ENCODE measurements at places on chromosomes 12 and 14.
A peak's percentile ranks its signal among the peaks of the same experiment; 100 is the strongest.

DNA sequence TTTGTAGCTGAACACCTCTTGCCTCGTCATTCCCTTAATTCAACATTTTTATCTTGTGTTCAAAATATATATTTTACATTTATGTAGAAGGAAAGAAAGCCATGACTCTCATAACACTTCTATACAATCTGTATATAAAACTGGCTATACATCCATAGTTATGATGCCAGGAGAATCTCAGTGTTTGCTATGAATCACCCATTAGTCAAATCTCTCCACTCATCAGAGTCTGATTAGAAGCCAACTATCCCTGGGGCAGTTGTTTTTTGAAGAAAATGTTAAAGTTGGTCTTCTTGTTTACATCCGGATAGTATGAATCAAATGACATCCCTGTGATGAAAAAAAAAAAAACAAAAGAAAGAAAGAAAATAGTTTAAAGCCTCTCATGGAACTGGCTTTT is 503.9 kb downstream of the NELL2 start:
- DNase-seq = peak; percentile 19

GRCh38 chr12:130157998-130158753 is 4.1 kb upstream of the FZD10 start:
- no peak for DNase-seq

DNA sequence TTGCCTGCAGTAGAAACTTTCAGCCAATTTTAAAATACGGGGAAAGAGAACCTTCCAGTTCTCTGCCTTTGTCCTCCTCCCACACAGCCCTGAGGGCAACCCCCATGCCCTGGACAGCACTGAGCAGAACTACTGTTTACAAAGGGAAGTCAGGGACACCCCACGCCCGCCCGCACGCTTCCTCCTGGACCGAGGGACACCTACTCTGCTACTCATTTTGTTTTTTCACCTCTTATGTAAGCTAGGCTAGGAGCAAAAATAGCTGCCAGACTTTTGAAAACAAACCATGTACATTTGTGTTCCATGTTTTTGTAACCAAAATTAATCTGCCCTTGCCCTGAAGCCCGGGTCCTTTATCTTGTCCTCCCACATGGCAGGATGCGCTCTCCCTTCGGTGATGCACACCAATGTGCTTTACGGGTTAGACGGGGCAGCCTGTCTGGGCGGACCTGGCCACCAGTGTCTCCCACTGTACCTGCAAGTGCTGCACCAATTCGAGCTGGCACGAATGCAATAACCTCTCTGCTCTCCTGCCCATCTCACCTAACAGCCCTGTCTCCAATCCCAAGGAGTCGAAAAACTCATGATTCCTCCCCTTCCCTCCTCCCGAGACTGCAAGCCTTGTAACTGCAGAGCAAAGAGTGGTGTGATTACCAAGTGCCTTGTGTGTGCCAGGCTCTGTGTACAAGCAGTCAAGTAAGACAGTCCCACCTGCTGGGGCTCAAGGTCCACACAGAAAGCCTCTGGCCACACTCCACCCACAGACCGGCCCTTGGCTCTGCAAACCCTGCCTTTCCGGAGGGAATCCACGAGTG is 85.2 kb downstream of the CCDC88C start:
- no peak for DNase-seq

DNA sequence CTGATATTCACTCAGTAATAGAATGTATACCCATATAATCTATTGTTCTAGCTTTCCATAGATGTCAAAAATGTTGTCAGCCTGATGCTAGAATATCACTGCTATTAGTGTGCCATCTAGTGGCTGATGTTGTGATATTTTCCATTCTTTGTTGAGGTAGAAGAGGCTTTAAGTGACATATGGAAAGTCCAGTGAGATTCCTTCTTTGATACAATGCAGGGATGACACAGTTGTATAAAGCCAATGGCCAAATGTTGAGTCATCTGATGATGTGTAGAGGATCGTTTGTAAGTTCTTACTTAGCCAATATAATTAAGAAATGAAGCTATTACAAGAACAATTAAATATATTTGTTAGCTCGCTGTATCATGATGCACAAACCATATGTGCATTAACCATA is 58.1 kb upstream of the PCED1B start:
- peak; percentile 86 for DNase-seq

GRCh38 chr12:123847876-123848275 is 85.8 kb downstream of the DNAH10 start:
- no peak for DNase-seq

- no peak for DNase-seq
Observed at GRCh38 chr12:126915309-126915708, 1351.7 kb upstream of the TMEM132C start.

- no peak for DNase-seq
Observed at GRCh38 chr14:56268039-56268438, 149.8 kb downstream of the PELI2 start.

GRCh38 chr14:102249041-102249440 is 55.9 kb downstream of the MOK start:
- no peak for DNase-seq

GRCh38 chr12:40692765-40693206 is 547 bp downstream of the CNTN1 start:
- DNase-seq = no peak

GRCh38 chr12:117525766-117526165 is 164.3 kb upstream of the NOS1 start:
- no peak for DNase-seq

DNA sequence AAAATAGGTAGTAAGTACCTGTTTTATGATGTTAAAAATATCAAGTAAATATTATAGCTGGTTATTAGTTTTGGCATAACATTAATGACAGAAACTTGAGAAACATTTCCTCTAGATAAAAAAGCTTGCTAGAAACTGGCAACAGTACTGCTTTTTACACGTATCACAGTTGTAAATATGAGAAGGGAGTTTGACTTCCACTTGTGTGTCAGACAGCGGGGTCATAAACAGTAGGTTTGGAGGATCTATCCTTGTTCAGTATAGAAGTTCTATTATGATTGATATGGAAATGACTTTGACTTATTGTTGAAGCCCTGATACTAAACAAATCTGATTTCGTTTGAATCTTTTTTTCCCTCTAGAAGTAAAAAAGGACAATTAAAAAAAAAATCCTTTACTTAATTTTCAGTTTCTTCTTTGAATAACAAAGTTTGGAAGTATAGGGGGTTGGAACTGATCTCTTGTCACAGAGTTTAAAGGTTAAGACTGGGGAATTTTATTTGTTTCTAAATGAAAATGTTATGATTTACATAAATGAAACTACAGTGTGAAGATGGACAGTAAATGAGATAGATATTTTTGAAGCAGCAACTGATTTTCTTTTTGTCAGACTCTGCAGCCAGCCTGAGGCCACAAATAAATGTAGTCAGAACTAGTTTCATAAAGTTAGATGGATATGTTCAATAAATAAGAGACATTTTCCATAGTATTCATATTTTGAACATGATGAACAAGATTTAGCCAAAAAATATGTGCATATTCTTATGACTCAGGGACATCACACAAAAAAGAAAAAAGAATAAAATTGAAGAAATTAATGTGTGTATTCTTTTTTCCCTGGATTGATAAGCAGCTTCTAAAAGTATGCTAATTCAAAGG is 50.1 kb downstream of the WNK1 start:
- DNase-seq = no peak

GRCh38 chr12:76299536-76300296 is 48.5 kb downstream of the BBS10 start:
- DNase-seq = peak; percentile 13

DNA sequence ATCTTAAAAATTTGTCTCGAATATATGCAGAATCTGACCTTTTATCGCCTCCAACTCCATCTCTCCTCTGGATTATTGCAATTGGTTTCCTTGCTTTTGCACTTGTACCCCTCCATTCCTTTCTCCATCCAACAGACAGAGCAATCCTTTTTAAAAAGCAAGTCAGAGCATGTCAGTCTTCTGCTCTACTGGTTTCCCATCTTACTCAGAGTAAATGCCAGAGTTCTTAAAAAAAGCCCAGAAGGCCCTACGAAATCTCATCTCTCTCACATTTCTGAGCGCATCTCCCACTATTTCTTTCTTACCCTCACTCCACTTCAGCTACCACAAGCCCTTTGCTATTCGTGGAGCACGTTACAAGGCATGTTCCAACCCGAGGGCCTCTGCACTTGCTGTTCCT is 236.9 kb upstream of the DDHD1 start:
- no peak for DNase-seq

DNA sequence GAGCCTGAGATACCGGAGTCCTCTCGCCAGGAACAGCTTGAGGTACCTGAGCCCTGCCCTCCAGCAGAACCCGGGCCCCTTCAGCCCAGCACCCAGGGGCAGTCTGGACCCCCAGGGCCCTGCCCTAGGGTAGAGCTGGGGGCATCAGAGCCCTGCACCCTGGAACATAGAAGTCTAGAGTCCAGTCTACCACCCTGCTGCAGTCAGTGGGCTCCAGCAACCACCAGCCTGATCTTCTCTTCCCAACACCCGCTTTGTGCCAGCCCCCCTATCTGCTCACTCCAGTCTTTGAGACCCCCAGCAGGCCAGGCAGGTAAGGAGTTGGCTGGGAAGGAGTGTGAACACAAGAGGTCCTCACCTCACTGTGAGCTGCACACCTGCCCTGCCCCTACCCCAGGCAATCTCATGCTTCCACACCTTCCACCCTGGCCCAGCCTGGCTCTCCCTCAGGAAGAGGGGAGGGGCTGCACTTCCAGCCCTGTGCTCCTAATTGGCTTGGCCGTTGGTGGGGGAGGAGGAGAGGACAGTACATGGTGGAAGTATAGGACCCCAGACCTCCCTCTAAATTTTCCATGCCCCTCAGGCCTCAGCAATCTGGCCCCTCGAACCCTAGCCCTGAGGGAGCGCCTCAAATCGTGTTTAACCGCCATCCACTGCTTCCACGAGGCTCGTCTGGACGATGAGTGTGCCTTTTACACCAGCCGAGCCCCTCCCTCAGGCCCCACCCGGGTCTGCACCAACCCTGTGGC is 6.2 kb downstream of the C1QL4 start:
- no peak for DNase-seq

- no peak for DNase-seq
Observed at GRCh38 chr12:4286771-4287317, 13.3 kb downstream of the CCND2 start.

GRCh38 chr12:93639406-93639805 is 37.8 kb upstream of the CRADD start:
- no peak for DNase-seq

DNA sequence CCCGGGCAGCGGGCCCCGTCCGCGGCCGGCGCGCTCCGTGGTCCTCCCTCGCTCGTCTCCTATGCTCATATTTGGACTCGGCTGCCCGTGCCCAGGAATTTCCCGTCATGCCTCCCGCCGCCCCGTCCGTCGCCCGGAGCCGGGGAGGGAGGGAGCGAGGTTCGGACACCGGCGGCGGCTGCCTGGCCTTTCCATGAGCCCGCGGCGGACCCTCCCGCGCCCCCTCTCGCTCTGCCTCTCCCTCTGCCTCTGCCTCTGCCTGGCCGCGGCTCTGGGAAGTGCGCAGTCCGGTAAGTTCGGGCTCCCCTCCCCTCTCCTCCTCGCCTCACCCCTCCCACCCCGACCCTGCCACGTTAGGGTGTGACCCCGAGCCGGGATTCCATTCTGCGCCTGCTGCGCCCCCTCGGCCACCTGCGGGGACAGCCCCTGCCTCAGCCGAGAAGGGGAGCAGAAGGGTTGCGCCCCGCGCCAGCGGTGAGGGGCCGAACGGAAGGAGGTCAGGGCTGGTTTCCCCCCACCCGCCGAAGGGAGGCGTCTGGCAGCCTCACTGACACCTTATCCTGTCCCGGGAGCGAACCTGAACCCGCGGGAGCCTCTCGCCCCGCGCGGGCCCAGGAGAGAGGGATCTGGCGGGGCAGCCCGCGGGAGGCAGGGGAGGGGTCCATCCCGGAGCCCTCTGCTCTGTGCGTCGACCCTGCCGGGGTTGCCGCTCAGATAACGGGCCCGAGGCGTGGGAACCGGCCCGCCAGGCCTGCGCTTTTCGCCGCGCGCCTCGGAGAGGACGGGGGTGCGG is at the start of gene MSRB3:
MSRB3 (plus strand) TSS at position 108 of the 793 bp plus-strand sequence. CDS start 29,897 bp downstream, outside the sequence.
- peak; percentile 28 for DNase-seq

- no peak for DNase-seq
Observed at GRCh38 chr14:29804481-29805266, 123.0 kb downstream of the PRKD1 start.

DNA sequence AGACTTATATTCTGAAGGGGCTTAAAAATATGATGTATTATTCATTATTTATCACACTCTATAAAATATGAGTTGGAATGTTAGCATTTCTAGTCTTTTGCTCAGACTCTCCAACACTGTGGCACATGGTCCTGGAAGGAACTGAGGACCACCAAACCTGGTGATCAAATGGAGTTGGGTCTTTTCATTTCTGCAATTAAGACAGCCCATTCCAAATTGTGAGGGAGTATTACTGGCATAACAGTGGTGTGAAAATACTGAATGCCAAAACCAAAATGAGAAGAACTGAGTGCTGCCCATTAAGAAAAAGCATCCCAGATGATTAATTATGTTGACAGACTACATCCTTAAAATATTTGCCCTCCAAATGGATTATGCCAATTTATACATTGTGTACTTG is 90.8 kb downstream of the NPAS3 start:
- DNase-seq = no peak

GRCh38 chr12:48812389-48812788 is 5.9 kb upstream of the CACNB3 start:
- no peak for DNase-seq

DNA sequence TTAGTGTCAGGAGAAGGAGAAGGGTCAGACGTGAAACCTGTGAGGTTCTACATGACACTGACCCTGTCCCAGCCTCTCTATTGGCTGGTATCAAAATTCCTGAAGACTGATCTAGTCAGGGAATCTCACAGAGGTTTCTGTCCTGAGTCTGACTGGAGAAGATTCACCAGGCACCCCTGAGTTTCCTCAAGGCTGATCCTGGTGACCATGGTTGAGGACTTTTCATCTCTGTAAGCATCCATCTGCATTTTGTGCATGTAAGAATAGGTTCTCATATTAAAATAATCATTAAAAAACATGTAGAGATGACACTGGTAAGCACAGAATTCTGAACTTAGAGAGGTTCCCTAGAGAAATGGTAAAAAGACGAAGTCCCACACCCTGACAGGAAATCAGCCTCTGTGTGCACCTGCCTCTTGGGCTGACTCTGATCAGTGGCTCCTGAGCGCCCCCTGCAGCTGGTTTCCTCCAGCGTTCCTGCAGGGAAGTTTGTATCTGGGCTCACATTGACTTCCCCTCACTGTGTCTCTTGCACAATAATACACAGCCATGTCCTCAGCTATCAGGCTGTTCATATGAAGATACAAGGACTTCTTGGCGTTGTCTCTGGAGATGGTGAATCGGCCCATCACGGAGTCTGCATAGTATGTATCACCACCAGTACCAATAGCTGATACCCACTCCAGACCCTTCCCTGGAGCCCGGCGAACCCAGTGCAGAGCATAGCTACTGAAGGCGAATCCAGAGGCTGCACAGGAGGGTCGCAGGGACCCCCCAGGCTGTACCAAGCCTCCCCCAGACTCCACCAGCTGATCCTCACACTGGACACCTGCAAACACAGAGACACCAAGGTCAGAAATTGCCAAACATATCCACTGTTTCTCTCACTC is 991.9 kb downstream of the TMEM121 start:
- DNase-seq = no peak

GRCh38 chr12:75814851-75815754 is 216.5 kb downstream of the PHLDA1 start:
- peak; percentile 88 for DNase-seq

Data from kidney capillary endothelial cell (primary cell).